H9 (cell line): ENCODE measurements at places on chromosomes 2 and 18. TPM values are rescaled to one million over a fixed set of nuclear protein-coding genes. Genes with fewer than 3 reads are reported as not detected.

The SP140 gene
- total RNA-seq = 0.31 and 0.70 TPM in 2 replicates

The ERCC3 gene
- total RNA-seq = 60.0 and 60.8 TPM in 2 replicates

The GPR39 gene
- total RNA-seq = 0.20 and 0.50 TPM in 2 replicates

The HOXD10 gene
- not detected in 2 replicates for total RNA-seq

The RFX8 gene
- total RNA-seq = 0.22 and 0.57 TPM in 2 replicates

The RPE gene
- total RNA-seq = 67.8 and 71.6 TPM in 2 replicates
